Common myeloid progenitor, CD34-positive (primary cell): ENCODE measurements at places on chromosomes 1 and 21.

DNA sequence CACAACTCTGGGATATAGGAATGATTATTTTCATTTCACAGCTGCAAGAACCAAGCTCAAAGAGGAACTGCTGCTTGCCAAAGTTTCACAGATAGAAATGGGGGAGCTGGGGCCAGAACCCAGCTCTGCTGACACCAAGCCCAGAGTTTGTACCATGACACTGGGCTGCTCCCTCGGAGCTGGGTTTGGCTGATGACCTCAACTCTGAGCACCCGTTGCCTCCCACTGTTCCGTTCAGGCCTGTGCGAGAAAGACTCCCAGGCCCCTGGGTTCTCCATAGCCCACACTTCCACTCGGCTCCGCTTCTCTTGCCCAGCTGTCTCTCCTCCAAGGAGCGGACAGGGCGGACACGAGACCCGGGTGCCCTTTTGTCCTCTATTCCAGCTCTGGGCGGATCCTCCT, 55.2 kb downstream of the NGF start:
- peak; percentile 70 for DNase-seq

GRCh38 chr1:41430582-41430981, 53.9 kb downstream of the EDN2 start:
- no peak for DNase-seq

DNA sequence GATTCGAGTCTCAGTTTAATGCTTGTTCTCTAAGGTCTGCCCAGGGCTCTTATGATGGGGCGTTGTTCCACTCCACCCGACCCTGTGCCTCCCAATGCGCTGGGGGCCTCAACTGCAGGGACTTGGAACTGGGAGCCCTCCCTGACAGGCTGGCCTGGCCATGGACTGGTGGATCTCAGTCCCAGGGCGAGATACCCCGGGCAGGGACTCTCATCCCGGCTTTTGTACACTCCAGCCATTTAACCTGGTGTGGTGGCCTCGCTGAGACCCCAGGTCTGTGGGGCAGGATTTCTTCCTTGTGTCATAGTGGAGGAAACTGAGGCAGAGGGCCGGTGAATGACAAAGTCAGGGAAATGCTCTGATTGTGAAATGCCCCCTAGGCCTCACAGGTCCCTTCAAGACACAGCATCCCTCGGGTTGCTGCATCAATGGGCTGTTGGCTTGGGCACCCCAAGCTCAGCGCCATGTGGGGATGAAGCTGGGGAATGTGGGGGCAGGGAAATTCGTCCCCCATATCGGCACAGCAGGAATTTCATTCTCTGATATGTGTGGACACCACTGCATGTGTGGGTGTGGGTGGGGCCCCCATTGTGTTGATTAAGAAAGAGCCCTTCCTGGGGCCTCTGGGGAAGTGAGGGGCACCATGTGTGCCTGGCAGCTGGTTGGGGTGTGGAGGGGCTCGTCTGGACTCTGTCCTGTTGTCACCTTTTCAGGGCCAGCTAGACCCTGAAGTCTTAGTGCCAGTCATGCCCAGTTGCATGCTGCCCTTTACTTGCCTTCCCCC, 19.9 kb upstream of the ZNF678 start:
- no peak for DNase-seq

DNA sequence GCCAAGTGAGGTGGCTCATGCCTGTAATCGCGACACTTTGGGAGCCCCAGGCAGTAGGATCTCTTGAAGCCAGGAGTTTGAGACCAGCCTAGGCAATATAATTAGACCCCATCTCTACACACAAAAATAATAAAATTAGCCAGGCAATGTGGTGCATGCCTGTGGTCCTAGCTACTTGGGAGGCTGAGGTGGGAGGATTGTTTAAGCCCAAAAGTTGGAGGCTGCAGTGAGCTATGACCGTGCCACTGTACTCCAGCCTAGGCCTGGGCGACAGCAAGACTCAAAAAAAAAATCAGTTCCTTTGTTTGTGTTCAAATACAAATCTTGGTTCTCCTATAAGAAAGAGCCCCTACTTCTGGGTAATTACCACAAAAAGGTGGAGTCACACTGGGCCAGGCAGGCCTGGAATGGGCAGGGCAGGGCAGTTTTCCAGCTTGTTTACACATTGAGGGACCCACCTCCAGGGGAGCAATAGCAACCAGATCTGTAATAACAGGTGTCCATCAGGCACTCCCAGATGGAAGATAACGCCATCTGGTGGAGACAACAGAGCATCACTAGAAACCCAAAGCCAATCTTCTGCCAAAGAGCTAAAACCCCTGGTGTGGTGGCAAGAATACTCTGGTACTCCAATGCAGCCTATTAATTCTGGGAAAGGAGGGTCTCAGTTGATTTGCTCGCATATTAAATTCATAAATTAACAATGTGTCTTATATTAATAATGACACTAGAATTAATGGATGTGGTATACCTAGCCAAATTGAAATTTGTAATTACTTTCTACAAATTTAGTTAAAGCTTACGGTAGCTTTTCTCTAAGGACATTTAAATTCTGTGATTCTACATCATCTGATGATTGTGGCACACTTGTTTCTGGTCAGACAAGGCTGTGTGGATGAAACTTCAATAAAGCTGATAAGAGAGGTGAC, 13.2 kb downstream of the PPP1R15B start:
- DNase-seq: peak; percentile 90

- peak; percentile 25 for DNase-seq
Measured at GRCh38 chr1:24914226-24915069, 15.6 kb downstream of the RUNX3 start.

DNA sequence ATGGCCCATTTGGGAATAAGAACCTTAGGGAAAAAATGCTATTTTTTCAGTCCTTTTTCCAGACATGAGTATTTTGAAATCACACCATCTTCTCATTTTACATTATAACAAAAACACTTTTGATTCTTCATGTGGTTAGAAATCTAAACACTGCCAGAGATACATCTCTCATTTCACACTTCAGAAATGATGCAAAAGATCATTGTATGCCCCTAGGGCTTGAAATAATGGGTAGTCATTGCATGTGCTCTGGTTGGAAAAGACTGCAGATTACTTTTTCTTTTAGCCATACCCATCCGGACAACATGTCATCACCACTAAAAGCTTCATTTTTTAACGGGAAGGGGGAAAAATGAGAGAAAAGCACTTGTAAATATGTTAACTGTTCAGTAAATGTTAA, 1152.2 kb upstream of the ADGRL4 start:
- DNase-seq: no peak

DNA sequence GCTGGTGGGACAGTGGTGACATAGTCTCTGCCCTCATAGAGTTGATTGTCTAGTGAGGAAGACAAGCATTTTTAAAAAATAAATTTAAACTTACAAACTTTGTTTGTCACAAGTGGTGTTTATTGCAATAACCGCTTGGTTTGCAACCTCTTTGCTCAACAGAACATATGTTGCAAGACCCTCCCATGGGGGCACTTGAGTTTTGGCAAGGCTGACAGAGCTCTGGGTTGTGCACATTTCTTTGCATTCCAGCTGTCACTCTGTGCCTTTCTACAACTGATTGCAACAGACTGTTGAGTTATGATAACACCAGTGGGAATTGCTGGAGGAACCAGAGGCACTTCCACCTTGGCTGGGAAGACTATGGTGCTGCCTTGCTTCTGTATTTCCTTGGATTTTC, 58.4 kb downstream of the LAMC2 start:
- no peak for DNase-seq

DNA sequence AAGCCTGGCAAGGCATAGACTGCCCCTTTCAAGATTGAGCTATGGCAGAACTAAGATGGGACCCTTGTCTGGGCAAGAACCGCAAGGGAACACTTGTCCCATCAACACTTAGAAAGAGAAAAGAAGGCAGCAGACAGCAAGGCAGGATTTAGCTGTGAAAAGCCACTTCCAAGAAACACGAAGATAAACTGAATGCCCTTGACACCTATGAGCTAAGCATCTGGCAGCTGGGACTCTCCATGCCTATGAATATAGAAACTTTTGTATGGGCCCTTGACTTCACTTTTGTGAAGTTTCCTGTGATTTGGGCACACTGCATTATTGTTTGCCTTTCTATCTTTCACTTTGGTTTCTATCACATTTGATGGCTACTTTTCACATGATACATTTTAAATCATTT, 24.9 kb upstream of the CACNA1E start:
- no peak for DNase-seq

DNA sequence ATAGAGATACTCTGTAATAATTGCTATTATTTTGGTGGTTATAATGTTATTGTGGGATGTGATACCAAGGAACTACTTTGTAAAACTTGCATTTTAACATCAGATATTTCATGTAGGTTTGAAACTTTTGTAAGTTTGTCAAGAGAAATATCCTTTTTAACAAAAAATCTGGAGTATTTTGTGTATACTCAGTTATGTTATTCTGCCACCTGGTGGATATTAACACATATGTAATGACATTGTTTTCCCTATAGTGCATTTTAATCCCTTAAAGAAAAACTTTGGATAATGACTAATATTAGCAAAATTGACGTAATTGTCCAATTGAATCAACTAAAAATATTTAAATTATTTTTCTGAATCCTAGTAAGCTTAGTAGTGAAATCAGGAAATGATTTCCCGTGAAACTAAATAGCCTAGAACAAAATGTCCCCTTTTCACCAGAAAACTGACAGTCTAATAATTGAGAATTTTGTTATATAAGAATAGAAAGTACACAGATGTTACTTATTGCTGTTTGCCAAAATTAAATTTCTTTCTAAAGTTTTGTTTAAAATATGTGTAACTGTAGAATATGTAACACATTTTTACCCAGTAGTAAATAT, 39.6 kb downstream of the KCTD3 start:
- peak; percentile 17 for DNase-seq

DNA sequence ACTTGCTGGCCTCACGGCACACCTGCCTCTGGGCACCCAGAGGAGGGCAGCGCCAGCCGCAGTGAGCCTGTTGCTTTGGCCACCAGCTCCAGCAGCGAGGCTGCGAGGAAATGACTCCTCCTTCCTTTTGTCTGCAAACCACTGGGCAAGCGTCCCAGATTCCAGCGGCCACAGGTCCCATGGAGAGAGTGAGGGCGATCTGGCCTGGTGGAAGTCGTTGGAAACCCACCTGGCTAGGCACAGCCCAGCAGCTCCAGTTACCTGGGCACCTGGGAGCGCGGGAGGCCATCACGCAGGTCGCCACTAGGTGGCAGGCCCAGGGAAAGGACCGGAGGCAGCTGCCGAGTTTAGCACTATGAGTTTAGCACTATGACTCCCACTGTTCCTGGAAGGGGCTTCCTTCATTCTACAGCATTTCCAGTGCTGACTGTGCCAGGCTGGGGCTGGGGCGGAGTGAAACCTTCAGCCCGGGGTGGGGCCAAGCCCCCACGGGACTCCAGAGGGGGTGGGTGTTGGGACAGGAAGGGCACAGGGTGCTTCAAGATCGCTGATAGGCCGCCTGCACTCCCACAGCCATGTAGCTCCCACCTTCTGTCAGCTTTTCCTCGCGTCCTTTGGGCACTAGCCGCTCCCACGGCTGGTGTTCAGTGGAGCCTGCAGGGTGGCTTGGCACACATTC, 1.1 kb upstream of the ESPN start:
- DNase-seq: peak; percentile 40

GRCh38 chr1:67948151-67949080, 102.0 kb downstream of the DIRAS3 start:
- no peak for DNase-seq

DNA sequence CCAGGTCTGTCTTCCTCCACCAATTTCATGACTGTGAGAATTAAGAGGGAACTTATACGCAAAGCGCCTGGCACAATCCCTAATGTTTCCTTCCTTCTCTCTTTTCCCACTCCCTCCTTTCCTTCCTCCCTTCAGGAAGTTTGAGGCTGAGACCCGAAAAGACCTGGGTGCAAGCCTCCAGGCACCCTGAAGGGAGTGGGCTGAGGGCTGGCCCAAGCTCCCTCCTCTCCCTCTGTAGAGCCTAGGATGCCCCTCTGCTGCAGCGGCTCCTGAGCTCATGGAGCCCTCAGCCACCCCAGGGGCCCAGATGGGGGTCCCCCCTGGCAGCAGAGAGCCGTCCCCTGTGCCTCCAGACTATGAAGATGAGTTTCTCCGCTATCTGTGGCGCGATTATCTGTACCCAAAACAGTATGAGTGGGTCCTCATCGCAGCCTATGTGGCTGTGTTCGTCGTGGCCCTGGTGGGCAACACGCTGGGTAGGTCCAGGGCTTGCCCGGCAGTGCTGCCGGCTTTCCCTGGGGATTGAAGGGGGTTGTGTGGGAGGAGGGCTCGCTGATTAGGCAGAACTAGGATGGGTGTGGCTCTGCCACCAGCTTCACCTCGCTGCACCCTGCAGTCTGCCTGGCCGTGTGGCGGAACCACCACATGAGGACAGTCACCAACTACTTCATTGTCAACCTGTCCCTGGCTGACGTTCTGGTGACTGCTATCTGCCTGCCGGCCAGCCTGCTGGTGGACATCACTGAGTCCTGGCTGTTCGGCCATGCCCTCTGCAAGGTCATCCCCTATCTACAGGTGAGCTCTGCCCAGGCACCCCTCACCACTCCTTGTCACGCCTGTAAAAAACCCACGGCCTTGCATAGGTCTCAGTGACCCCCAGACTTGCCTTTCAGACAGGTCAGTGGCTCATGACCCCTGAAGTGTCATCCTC, 1.7 kb downstream of the HCRTR1 start:
- no peak for DNase-seq

DNA sequence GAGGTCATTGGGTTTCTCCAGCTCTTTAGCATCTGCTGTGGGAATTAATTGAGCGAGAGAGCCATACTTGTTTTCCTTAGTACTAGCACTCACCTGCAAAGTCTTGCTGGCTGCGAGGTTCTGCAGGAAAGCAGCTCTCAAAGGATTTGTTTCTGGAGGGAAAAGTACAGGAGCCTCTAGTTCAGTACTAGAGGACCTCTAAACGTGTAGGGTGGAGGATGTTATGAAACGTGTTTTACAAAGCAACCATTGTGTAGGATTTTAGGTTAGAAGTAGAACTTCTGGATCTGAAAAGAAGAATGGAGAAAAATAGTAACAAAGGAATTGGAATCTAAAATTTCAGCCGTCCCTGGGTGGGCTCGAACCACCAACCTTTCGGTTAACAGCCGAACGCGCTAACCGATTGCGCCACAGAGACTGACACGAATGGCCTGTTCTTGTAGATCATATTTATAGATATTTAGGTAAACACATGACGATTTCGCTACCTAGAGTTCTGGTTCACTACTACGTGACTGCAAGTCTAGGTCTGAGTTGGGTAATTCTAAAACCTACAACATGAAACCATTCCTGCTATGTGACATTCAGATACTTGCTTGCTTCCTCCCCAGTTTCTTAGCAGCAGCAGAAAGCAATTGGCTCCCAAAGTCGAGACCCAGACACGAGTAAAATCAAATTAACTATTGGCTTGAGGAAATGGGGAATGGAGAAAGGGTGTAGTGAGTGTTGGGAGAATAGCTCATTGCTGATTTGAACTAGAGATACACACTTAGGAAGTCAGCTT, 60.2 kb upstream of the CFAP126 start:
- DNase-seq: peak; percentile 67

GRCh38 chr1:109768820-109769219, 5.1 kb upstream of the EPS8L3 start:
- DNase-seq: no peak

DNA sequence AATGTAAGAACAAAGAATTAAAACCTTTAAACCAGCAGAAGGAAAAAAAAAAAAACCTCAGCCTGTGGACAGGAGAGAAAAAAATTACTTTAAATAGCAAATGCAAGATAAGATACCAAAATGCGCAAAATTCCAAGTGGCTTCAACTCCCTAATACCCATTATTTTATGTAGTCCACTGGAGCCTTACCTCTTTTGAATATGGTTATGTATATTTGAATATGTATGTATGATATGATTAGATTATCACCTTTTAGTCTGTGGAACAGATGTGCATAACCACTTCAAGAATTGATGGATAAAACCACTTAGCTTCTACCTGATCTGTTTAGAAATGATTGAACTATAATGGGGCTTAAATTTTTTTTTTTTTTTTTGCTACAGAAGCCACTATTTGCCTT, 52.4 kb upstream of the C1orf115 start:
- no peak for DNase-seq

GRCh38 chr1:12294076-12294475, 64.2 kb downstream of the VPS13D start:
- DNase-seq: no peak
